T-helper 1 cell (primary cell): ENCODE measurements at places on chromosomes 1 and 21.

GRCh38 chr1:66300972-66301451 is 232.9 kb upstream of the SGIP1 start:
- DNase-seq: no peak

DNA sequence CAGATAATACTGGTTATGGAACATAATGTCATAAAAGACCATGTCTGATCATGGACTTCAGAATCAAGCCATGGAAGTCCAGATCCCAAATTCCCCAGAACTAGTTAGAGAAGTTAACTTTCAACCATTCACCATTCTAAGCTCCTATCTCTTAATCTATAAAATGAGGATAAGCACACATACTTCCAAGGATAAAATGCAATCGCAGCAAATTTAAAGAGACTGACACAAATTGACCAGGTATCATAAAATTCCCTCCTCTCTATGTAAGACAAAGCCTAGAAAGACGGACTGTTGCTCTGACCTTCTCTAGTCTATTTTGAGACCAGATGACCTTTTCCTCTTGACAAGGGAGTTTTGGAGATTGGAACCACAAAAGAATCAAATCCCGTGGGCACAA is 426.7 kb downstream of the PLPP3 start:
- DNase-seq: no peak

DNA sequence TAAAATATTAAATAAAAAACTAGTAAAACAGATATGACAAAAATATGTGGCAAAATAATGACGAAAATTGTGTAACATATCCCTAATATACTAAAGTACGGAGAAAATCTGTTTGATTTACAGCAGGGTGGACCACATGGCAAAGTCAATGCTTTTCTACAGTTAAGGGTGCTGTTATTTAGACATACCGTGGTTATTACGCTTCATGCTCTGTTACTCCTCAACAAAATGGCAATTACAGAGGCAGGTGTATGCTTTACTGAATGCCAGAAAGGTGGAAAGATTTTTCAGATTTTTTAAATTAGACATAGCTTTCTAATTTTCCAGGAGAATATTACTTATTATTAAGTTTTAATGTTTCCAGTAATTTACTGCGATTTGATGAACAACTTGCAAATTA is 343.9 kb upstream of the DPYD start:
- no peak for DNase-seq

DNA sequence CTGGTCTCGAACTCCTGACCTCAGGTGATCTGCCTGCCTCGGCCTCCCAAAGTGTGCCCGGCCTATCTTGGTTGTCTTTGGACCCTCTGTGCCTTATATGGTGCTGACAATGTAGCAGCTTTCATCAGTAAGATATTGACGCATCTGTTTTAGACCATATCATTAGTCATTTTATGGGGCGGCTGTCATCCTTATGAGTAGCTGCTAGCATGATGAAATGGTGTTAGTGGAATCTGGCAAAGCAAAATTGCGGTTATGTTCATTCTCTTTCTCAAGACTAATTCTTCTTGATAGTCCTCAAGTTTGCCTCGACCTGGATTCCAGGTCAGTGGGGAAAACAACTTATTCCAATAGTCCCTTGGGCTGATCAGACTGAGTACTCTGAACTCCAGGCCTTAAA is 199.9 kb downstream of the PRDM2 start:
- DNase-seq: no peak
